ENCODE measurements at places on chromosomes 3 and 15. TPM values are rescaled to one million over a fixed set of nuclear protein-coding genes. Genes with fewer than 3 reads are reported as not detected.

The ZCWPW2 gene
- total RNA-seq = not detected

The ZNF860 gene
- total RNA-seq = 3.4 TPM

The STIMATE gene
- total RNA-seq = 17.0 TPM

The CCR9 gene
- total RNA-seq = not detected

The CISH gene
- total RNA-seq = 0.51 TPM

The MYD88 gene
- 29.9 TPM for total RNA-seq

The TXNRD3 gene
- 7.3 TPM for total RNA-seq

The SEMA3G gene
- 30.9 TPM for total RNA-seq

The NFKBIZ gene
- total RNA-seq = 31.8 TPM

The BOC gene
- under 0.01 TPM for total RNA-seq

The PPIB gene
- total RNA-seq = 815 TPM

The CORO2B gene
- total RNA-seq = 1.0 TPM

The PML gene
- total RNA-seq = 176 TPM

The PLSCR2 gene
- 0.34 TPM for total RNA-seq

The ITGA11 gene
- total RNA-seq = 12.9 TPM

The CCDC66 gene
- total RNA-seq = 13.4 TPM

The CD200R1 gene
- total RNA-seq = not detected

The FMN1 gene
- total RNA-seq = 0.09 TPM

The GPR171 gene
- total RNA-seq = not detected

The CTXND1 gene
- total RNA-seq = not detected

Data from dermis blood vessel endothelial cell (primary cell).